ENCODE measurements at places on chromosomes 12 and 14.

- DNase-seq, result no peak
These were observed 22.2 kb upstream of the BEGAIN start for GRCh38 chr14:100609331-100609870.

- DNase-seq, result no peak
These were observed 25.5 kb downstream of the CLECL1 start for GRCh38 chr12:9707356-9707755.

GRCh38 chr14:55571125-55571889 is 8.7 kb upstream of the KTN1 start:
- DNase-seq, result no peak

DNA sequence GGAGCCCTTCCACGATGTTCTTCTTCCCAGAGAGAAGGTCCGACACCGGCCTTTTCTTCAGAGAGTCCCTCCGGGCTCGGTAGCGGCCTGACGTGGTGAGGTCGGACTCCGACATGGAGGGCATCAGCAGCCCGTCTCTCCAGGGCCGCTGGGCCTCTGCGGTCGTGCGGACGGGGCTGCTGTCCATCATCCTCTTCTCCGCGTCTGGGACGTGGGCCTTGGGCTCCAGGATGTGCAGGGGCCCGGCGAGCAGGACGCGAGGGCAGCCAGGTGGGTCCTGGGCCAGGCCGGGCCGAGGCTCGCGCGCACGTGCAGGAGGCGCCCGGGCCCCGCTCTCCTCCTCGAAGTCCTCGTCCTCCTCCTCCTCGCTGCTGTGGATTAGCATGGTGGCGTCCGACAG is 75.9 kb downstream of the PTPN21 start:
- DNase-seq, result no peak

DNA sequence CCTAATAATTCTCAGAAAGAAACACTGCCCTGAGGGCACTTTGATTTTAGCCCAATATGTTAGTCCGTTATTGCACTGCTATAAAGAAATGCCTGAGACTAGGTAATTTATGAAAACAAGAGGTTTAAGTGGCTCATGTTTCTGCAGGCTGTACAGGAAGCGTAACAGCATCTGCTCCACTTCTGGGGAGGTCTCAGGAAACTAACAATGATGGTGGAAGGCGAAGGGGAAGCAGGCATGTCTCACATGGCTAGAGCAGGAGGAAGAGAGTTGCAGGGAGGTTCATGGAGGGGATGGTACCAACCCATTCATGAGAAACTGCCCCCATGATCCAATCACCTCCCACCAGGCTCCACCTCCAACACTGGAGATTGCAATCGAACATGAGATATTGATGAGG is 49.4 kb upstream of the RERG start:
- no peak for DNase-seq

- no peak for DNase-seq
These were observed 64.5 kb downstream of the ACADS start for GRCh38 chr12:120790114-120790513.

- no peak for DNase-seq
These were observed 417.0 kb downstream of the DPF3 start for GRCh38 chr14:72476657-72477499.
